ENCODE measurements at places on chromosomes 16 and 17.

GRCh38 chr17:607361-608147 is 107.1 kb downstream of the VPS53 start:
- H3K27ac ChIP-seq, result no peak overlapping the region
- DNase-seq, result no peak
- H3K36me3 ChIP-seq, result no peaks in the 10 kb centered on the region
- no peaks in the 10 kb centered on the region for H3K4me1 ChIP-seq
- no peaks in the 10 kb centered on the region for H3K27me3 ChIP-seq

DNA sequence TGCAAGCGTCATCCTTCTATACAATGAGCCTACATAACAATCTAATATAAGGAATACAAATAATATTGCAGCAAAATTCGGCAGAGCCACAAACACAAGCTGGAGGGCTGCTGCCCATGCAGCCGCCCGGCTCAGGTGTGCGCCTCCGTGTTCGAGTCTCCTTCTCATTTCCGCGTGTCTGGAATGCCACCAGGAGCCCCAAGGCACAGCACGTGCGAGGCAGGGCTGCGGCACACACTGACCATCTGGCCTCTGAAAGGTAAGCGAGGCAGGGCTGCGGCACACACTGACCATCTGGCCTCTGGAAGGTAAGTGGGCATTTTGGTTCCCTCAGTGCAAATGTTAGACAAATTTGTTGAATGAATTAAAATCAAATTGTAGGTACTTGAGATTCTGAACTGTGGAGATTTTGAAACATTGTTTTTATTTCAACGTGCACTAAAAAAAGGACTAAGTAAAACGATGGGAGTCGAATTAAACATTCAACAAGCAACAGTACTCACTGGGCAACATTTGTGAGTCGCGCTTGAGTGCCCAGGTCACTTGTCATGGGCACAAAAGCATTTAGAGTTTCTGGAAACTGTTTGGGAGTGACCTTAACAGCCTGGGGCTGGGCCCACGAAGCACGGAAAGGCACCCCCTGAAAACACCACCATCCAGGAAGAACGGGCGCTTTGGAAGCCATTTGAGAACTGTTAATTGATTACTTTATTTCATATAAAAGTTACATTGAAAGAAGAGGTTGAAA is 37.4 kb downstream of the ZDHHC7 start:
- no peak overlapping the region for H3K27ac ChIP-seq
- no peak overlapping the region for H3K4me3 ChIP-seq
- H3K4me1 ChIP-seq, result no peaks in the 10 kb centered on the region

GRCh38 chr16:67431775-67432505 is 1.0 kb downstream of the HSD11B2 start:
- H3K4me3 ChIP-seq, result peak overlapping the region; percentile 42
- no peak for DNase-seq
- H3K27ac ChIP-seq, result peak overlapping the region; percentile 76
- H3K36me3 ChIP-seq, result no peaks in the 10 kb centered on the region
- H3K27me3 ChIP-seq, result no peaks in the 10 kb centered on the region

DNA sequence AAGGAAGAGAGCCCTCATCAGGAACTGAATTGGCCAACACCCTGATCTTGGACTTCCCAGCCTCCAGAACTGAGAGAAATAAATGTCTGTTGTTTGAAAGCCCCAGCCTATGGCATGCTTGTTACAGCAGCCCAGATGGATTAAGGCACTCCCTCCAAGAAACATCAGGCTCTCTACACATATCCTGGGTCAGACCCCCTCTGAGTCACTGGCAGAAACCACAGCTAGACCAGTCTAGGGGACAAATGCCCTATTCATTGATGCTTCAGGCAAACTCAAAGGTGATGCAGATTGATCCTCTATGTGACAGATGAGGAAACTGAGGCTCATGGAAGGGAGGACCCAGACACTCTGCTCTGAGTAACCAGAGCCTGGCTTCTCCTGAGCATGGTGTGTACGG is 116.8 kb downstream of the WSCD1 start:
- no peak for DNase-seq
- no peaks in the 10 kb centered on the region for H3K4me1 ChIP-seq
- no peaks in the 10 kb centered on the region for H3K36me3 ChIP-seq
- no peak overlapping the region for H3K27ac ChIP-seq
- no peaks in the 10 kb centered on the region for H3K27me3 ChIP-seq

DNA sequence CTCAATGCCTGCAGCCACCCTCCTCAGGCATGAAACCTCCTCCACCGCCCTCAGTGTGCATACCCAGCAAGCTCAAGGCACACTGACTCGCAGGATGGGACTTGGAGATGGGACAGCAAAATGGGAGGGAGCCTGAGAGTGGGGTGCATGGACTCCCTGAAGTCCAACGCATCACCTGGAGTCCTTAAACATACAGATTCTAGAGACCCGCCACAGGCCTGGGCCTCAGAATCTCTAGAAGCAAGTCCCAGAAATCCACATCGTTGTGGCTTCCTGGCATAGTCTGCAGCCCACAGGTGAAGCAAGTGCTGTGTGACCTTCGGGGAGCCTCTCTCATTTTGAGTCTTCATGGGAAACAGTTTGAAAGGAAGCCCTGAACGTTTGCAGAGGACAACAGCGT is 3.6 kb upstream of the TBX21 start:
- no peak for DNase-seq
- H3K4me1 ChIP-seq, result peaks cover 6% of the 10 kb centered on the region
- no peak overlapping the region for H3K4me3 ChIP-seq
- no peak overlapping the region for H3K27ac ChIP-seq
- H3K36me3 ChIP-seq, result no peaks in the 10 kb centered on the region

GRCh38 chr17:40095944-40096791 is 4.2 kb downstream of the NR1D1 start:
- H3K4me1 ChIP-seq, result peaks cover 35% of the 10 kb centered on the region
- peak; percentile 63 for DNase-seq
- no peaks in the 10 kb centered on the region for H3K36me3 ChIP-seq
- no peak overlapping the region for H3K4me3 ChIP-seq
- peak overlapping the region; percentile 99 for H3K27ac ChIP-seq
- no peaks in the 10 kb centered on the region for H3K27me3 ChIP-seq

GRCh38 chr17:65013613-65014391 is 42.7 kb downstream of the GNA13 start:
- DNase-seq, result no peak
- no peaks in the 10 kb centered on the region for H3K4me1 ChIP-seq
- no peaks in the 10 kb centered on the region for H3K27me3 ChIP-seq

DNA sequence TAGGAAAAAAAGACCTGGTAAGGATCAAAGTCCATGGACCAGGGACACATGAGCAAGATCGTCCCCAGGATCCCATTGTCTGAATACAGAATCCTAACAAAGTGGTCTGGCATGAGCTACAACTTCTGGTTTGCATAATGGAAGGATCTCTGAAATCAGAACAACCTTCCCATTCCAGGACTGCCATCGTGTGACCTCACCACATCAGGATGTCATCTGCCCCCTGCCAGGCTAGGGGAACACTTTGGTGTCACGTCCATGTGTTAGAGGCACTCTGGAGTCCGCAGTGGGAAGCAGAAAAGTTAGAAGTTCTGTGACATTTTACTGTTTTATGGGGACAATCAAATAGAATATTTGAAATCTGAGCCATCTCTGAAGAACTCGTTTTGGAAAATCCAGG is 160.7 kb downstream of the RGS9 start:
- H3K27me3 ChIP-seq, result no peaks in the 10 kb centered on the region
- no peak for DNase-seq
- H3K4me3 ChIP-seq, result no peak overlapping the region
- no peaks in the 10 kb centered on the region for H3K36me3 ChIP-seq
- no peak overlapping the region for H3K27ac ChIP-seq
- H3K4me1 ChIP-seq, result no peaks in the 10 kb centered on the region

DNA sequence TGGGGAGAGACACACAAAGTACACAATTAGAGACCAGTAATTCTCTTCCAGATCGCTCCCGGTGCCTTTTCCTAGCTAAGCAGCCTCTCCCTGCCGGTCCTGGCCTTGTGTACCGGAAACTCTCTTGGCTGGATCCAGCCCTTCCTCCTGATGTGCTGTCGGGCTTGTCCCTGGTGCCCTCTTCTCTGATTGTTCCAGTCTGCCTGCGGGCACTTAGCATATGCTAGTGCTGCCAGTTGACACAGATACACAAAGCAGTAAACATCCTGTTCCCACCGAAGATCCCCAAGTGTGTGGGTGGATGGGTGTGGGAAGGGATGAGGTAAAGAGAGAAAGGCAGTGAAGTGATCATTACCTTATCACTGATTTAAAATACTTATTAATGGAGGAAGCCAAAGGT is 9.7 kb downstream of the HS3ST3B1 start:
- H3K4me3 ChIP-seq, result no peak overlapping the region
- DNase-seq, result no peak
- H3K27ac ChIP-seq, result no peak overlapping the region
- H3K36me3 ChIP-seq, result no peaks in the 10 kb centered on the region

DNA sequence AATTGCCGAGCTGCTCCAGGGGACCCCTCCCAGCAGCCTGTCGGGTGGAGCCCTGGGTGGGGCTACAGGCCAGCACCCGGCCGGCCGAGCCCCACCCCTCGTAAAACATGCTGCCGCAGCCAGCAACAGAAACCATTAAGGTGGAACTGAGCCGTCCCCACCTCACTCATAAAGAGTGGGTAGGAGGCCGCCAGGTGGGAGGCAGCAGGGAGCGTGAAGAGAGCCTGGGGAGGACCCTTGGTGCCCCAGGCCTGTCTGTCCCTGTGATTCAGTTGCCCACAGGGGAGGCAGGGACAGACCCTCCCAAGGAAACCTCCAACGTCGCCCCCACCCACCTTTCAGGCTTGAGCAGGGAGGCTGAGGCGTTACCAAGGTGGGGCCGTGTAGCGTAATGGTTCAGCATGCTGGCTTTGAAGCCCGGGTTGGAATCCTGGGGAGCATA is 8.4 kb downstream of the FOXN1 start:
- no peaks in the 10 kb centered on the region for H3K27me3 ChIP-seq
- H3K27ac ChIP-seq, result no peak overlapping the region
- H3K36me3 ChIP-seq, result no peaks in the 10 kb centered on the region
- no peak overlapping the region for H3K4me3 ChIP-seq

GRCh38 chr16:1929578-1930337 is 11.5 kb upstream of the HS3ST6 start:
- H3K4me3 ChIP-seq, result peak overlapping the region; percentile 67
- H3K27ac ChIP-seq, result peak overlapping the region; percentile 58
- H3K4me1 ChIP-seq, result no peaks in the 10 kb centered on the region
- peak; percentile 80 for DNase-seq
- H3K36me3 ChIP-seq, result no peaks in the 10 kb centered on the region
- H3K27me3 ChIP-seq, result no peaks in the 10 kb centered on the region

GRCh38 chr16:74698222-74698621 is 2.4 kb downstream of the MLKL start:
- H3K4me3 ChIP-seq, result no peak overlapping the region
- no peaks in the 10 kb centered on the region for H3K4me1 ChIP-seq
- no peak for DNase-seq

DNA sequence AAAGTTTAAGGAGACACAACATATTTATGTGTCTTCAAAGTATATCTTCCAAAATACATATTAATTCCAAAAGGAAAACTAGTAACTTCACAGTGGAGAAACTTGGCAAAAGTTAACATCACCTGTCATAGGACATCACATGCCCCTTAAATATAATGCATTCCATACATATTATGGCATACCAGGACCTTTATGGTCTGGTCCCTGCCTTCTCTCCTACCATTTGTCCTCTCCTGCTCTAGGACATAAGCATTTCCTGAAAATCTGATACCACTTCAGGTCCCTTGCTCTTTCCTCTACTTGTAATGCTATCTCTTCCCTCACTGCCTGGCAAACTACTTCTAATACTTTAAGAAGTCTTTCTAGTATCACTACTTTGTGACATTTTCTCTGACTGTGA is 168.1 kb upstream of the RBL2 start:
- H3K27ac ChIP-seq, result no peak overlapping the region
- no peaks in the 10 kb centered on the region for H3K4me1 ChIP-seq
- no peaks in the 10 kb centered on the region for H3K36me3 ChIP-seq
- no peak for DNase-seq
- no peaks in the 10 kb centered on the region for H3K27me3 ChIP-seq

DNA sequence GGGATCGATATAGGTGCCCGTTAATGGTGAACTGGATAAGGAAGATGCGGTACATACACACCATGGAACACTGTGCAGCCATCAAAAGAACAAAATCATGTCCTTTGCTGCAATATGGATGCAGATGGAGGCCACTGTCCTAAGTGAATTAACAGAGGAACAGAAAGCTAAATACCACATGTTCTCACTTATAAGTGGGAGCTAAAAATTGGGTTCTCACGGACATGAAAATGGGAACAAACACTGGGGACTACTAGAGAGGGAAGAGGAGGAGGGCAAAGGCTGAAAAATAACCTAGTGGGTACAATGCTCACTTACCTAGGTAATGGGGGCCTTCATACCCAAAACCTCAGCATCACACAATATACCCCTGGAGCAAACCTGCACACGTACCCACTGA is 302.6 kb downstream of the XYLT1 start:
- H3K4me1 ChIP-seq, result no peaks in the 10 kb centered on the region
- H3K27ac ChIP-seq, result no peak overlapping the region
- no peaks in the 10 kb centered on the region for H3K27me3 ChIP-seq
- H3K36me3 ChIP-seq, result no peaks in the 10 kb centered on the region

DNA sequence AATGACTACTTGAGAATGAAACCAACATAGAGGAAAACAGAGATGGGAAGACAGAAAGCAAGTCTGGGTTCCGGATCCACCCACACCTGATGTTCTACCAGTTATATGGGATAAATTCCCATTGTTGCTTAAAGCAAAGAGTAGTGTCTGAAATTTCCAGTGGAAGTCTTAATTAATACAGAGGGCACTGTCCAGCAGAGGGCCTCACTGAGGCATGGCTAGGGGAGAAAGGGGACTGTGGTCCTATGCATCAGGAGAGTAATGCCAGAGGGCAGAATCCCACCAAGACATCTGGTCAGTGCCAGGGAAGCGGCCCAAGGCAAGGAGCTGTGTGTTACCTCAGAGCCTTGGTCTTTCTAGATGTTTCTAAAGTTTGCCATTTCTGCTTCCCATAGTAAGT is 7.5 kb upstream of the UMOD start:
- H3K36me3 ChIP-seq, result no peaks in the 10 kb centered on the region
- H3K4me1 ChIP-seq, result no peaks in the 10 kb centered on the region
- H3K27ac ChIP-seq, result no peak overlapping the region
- no peaks in the 10 kb centered on the region for H3K27me3 ChIP-seq

- H3K4me3 ChIP-seq, result peak overlapping the region; percentile 95
- DNase-seq, result peak; percentile 82
- no peaks in the 10 kb centered on the region for H3K4me1 ChIP-seq
- H3K36me3 ChIP-seq, result no peaks in the 10 kb centered on the region
Observed at GRCh38 chr17:68248199-68248825, 469 bp downstream of the AMZ2 start.

GRCh38 chr17:16044487-16044886 is 44.9 kb downstream of the TTC19 start:
- H3K4me1 ChIP-seq, result no peaks in the 10 kb centered on the region
- H3K27me3 ChIP-seq, result no peaks in the 10 kb centered on the region
- DNase-seq, result no peak
- H3K4me3 ChIP-seq, result no peak overlapping the region

DNA sequence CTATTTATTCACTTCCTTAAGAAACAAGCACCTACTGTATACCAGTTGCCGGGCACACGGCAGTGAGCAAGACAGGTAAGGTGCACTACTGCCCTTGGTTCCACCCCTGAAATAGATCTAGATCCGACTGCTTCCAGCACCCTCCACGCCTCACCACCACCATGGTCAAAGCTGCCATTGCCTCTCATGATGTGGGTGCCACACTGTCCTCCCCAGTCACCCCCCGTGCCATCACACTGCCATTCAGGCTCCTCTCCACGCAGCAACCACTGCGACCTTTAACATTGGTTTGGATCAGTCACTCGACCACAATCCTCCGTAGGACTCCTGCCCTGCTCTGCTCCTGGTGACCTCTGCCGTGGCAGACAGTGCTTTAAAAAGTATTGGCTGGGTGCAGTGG is 226.8 kb downstream of the CPPED1 start:
- no peaks in the 10 kb centered on the region for H3K4me1 ChIP-seq
- no peaks in the 10 kb centered on the region for H3K36me3 ChIP-seq
- H3K27ac ChIP-seq, result no peak overlapping the region
- no peak overlapping the region for H3K4me3 ChIP-seq
- no peak for DNase-seq
